ENCODE measurements at places on chromosomes 4 and X.

DNA sequence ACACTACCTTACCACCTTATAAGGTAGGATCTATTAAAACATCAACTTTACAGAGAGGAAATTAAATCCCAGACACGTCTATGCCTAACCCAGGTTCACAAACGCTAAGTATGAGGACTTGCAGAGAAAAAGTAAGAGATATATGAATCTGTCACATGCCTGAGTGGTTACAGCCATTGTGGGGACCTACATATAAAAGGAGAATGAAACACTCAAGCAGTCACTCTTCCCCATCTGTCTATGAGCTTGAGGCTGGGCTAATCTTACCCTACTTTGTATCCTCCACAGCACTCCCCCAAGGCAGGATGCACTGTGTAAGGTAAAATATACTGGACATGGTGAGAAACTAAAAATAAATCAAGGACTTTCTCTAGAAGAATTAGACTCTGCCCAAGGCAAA is 339.9 kb downstream of the HNRNPD start:
- DNase-seq, result no peak

DNA sequence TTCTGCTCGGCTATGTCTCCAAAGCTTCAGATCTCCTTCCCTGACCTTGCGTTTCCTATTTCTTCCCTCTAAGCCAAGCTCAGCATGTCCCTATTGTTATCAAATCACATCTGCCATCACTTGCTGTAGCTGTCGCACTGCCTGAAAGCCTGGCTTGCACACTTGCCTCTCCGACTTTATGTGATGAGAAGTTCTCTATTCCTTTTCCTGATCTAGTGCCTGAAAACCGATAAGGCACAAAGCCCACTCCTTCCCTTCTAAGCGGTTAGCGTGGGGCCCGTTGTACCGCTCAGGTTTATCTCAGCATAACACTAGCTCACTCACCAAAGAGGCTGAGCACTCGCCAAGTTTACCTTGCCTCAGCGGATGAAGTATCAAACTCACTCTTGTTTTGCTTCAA is 816 bp downstream of the NMU start:
- no peak for DNase-seq

DNA sequence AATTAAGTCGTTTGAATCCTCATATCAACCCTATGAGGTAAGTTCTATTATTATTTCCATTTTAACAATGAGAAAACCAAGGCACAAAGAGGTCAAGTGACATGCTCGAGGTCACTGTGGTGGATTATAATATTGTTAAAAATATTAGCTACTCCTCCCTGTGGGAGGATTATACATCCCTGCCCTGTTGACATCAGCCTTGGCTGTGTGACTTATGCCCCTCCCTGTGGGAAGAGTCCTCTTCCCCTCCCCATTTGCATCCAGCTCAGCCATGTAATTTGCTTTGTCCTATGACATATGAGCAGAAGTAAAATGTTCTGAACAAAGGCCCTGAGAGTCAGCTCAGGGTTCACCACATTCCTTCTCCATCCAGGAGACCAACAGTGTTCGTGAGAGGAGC is 152.7 kb upstream of the ZIC3 start:
- DNase-seq, result no peak

DNA sequence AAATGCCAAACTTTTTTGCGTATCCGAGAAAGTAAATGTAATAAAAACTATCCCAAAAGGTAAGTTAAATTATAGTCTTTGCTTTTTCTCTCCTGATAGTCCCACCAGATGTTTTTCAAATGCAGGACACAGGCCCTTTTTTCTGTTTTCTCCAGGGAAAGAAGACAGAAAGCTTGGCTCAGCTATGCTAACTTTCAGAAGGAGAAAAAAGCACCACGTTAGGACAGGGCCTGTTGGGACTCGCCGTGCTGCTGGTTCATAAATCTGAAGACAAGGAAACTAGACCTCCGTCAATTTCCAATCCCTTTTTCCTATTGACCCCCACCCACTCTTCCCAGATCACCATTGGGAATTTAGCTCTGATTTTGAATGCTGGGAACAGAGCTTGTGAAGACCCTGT is 220.9 kb upstream of the SFRP2 start:
- no peak for DNase-seq

DNA sequence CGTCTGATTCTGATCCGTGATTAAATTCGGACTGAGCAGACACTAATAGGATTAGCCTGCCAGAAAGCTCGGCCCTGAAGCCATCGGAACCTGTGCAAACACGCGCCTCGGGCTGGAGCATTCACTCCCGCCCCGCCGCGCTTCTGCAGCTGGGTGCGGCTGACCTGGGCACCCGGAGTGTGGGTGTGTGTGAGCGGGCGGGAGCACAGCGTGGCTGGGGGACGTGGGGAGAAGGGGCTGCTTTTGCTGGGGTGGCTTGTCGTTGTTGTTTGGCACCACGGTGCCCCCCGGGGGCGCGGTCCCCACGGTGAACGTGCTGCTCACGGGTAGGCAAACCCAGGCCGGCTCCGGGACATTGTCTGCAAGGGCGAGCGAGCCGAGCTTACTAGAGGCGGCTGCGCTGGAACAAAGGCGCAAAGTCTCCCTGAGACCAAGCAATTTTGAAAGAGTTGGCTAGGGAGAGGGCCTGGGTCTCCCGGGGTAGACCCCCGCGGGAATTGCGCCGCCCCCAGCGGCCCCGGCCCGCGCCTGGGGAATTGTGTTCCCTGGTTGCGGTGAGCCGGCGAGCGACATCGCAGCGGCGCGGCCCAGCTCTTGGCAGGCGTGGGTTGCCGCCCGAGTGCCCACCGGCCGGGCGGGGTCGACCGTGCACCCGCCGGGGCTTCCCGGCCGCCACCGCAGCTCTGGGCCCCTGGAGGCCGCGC is 1.4 kb downstream of the MAMLD1 start:
- DNase-seq, result no peak

Measured in cortex of kidney (tissue), 1 donor.